ENCODE measurements at places on chromosomes 11 and 22.

DNA sequence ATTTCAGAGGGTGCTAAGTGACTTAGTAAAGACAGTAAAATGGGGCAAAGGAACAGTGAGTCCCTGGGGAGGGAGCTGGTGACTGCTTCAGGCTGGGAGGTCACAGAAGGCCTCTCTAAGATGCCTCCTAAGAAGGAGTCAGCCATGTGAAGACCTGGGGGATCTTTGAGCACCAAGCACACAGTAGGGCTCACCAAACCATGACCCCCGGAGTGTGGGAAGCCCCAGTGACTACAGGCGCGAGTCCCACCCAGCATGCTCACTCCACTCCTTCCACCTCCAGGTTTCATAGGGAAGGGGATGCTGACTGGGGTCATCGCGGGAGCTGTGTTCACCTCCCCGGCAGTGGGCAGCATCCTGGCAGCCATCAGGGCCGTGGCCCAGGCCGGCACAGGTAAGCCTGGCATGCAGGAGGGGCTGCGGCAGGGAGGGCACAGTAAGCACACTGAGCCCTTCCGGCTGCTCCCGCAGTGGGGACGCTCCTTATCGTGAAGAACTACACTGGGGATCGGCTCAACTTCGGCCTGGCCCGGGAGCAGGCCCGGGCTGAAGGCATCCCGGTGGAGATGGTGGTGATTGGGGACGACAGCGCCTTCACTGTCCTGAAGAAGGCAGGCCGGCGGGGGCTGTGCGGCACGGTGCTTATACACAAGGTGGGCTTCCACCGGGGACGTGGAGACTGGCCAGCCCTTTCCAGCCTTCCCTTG lies 5.9 kb downstream of the TKFC start:
- DNase-seq, result no peak

DNA sequence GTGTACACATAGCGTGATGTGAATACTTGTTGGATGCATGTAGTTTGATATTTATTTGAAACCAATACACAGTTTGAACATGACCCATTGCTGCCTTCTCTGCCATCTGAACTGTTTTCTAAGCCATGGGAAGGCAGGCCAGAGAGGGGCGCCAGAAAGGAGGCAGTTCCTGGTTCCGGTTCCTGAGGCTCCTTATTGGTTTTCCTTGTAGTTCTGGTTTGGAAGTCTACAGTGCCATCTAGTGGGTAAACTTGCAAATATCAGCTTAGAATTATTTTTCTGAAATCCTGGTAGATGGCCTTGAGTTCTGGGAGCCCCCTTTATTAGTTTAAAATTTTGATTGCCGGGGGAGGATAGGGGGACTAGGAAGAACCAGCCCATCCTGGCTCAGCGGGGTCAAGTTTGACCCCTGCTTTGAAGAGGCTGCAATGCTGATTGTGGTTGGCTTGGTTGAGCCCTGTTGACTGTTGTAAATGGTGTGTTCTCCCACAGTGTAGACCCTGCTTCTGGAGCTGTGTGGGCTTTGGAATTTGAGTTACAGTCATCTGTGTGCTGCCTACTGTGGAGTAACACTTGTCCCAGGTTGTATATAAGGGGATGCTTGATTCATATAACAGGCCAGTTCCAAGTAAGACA lies 48.4 kb downstream of the GRAMD1B start:
- DNase-seq, result no peak

GRCh38 chr11:843086-843734 lies 558 bp downstream of the TSPAN4 start:
- DNase-seq, result no peak

GRCh38 chr11:27194976-27195375 lies 154.4 kb downstream of the BBOX1 start:
- no peak for DNase-seq

GRCh38 chr11:120147950-120148270 lies 10.0 kb upstream of the TRIM29 start:
- no peak for DNase-seq
